ENCODE measurements at places on chromosomes 6 and 20. TPM values are rescaled to one million over a fixed set of nuclear protein-coding genes. Genes with fewer than 3 reads are reported as not detected.

MLN gene
- total RNA-seq, result not detected

AVP gene
- not detected for total RNA-seq

IGF2R gene
- total RNA-seq, result 220 TPM

NOTCH4 gene
- total RNA-seq, result 0.38 TPM

Measured in bronchial epithelial cell (primary cell).